ENCODE measurements at places on chromosomes 1 and 21.

- peak; percentile 27 for DNase-seq
- no peak overlapping the region for H3K27ac ChIP-seq
- no peak overlapping the region for H3K4me3 ChIP-seq
- H3K4me1 ChIP-seq = no peaks in the 10 kb centered on the region
- H3K36me3 ChIP-seq = peaks cover 8% of the 10 kb centered on the region
Observed at GRCh38 chr1:229596925-229597699, 28.8 kb downstream of the TAF5L start.

DNA sequence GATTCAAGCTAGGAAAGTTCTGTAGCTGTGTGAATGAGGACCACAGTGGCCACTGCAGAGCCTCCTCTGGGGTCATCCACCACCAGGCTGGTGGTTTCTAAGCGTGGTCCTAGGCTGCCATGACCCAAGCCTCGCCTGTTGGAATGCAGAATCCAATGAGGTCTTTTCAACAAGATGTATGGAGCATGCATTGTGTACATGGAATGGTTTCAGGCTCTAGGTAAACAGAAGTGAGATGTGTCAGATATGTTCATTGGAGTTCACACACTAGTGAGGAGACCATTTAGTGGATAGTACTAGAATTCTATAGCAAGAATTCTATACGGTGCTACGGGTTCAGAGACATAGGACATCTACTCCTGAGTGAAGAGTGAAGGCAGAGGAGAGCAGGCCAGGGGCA is 10.7 kb downstream of the RNU5D-1 start:
- no peaks in the 10 kb centered on the region for H3K36me3 ChIP-seq
- no peak overlapping the region for H3K4me3 ChIP-seq
- H3K27me3 ChIP-seq = no peaks in the 10 kb centered on the region
- no peak overlapping the region for H3K27ac ChIP-seq
- DNase-seq = no peak

GRCh38 chr21:41367301-41367944 is 5.6 kb downstream of the MX2 start:
- H3K27ac ChIP-seq = no peak overlapping the region
- no peaks in the 10 kb centered on the region for H3K36me3 ChIP-seq

DNA sequence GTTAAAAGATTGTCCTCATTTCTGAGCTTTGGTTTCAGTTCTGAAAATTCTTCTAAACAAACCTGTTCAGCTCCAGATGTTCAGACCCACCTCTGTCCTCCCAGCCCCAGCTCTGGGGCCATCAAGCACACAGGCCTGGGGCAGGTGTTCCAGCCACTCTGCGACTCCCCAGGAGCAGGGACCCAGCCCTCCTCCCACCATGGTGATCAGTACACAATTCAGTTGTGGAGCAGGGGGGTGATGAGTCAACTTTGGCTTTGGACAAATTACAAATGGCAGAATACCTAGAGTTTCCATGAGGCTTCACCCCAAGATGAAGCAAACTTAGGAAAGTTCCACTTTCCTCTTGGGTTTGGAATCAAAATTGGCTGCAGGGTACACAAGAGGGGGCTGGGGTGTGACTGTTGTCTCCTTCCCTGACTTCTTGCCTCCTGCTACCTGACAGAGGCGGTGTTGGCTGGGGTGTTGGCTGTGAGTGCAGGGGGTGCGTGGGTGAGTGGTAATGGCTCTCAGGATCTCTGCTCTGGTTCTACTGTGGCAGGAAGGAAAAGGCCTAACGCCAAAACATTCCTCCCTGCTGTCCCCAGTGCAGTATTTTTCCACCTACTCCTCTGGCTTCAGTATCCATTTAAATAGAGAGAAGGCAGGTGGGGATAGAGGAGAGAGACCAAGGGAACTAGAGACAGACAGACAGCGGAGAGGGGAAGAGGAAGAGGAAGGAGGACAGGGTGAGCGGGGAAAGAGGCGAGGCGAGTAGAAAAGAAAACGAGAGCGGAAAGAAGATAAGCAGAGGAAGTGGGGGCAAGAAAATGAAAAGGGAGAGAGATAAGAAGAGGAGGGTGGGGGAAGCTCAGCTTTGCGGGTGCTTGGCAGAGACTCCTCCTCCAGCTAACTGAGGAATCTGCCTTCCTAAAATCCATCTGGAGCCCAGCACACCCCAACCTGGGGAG is 20.6 kb upstream of the LRRN2 start:
- DNase-seq = no peak
- no peak overlapping the region for H3K27ac ChIP-seq
- H3K36me3 ChIP-seq = no peaks in the 10 kb centered on the region
- H3K27me3 ChIP-seq = no peaks in the 10 kb centered on the region

DNA sequence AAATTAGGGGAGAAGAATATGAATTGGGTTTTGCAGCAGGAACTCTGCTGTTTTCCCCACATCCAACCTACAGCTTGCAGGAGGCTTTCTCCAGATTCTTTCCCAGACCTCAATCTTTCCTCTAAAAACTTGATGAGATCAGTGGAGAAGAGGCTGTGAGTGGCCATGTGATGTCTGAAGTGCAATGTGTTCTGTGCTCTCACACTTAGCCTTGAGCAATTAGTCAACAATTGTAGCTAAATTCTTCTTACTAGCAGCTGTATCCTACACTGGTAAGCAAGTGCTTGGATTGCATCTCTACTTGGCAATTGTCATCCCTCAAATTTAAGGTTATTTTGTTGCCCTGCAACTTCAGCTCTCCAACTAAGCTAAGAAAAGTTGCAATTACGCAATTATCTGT is 807.3 kb upstream of the RGS18 start:
- no peak overlapping the region for H3K27ac ChIP-seq
- H3K4me3 ChIP-seq = no peak overlapping the region
- no peaks in the 10 kb centered on the region for H3K36me3 ChIP-seq

- peak overlapping the region; percentile 60 for H3K27ac ChIP-seq
- no peaks in the 10 kb centered on the region for H3K36me3 ChIP-seq
- no peak overlapping the region for H3K4me3 ChIP-seq
- DNase-seq = peak; percentile 58
- H3K4me1 ChIP-seq = peaks cover 25% of the 10 kb centered on the region
- no peaks in the 10 kb centered on the region for H3K27me3 ChIP-seq
Observed at GRCh38 chr1:227094249-227094966, 154.3 kb downstream of the COQ8A start.

DNA sequence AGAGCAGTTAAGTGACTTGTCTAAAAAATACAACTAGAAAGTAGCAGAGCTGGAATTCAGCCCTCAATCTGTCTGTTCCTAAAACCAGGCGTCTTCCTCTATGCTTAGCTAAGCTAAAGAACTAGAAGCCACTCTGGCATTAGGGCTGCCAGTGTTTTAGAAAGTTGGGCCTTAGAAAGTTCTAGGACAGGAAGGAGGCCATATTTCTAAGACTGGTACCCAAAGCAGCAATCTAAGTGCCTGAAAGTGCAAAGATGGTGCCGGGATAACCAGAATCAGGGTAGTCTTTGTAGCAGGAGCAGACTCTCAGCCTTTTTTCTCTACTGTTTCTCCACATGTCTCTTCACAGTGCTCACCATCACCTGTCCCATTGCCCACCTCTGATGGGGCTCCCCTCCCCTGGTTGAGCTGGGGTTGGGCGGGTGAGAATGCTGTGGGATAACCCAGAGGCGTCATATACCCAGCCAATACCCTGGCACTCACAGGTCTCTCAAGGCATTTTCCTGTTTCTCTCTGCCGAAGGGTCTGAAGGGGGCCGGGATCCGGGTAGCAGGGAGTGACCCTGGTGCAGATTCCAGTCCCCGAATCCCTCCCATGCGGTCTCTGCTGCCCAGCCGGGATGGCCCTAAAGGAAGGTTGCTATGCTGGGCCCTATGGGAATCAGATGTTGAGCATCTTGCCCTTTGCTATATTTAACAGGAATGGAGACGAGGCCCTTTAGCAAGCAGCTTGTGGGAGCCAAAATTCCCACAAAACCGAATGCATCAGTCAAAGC is 1.1 kb upstream of the RCSD1 start:
- peaks cover 4% of the 10 kb centered on the region for H3K4me1 ChIP-seq
- DNase-seq = no peak
- no peaks in the 10 kb centered on the region for H3K36me3 ChIP-seq
- H3K27me3 ChIP-seq = no peaks in the 10 kb centered on the region
- H3K4me3 ChIP-seq = no peak overlapping the region
- H3K27ac ChIP-seq = no peak overlapping the region

GRCh38 chr1:199551967-199552565 is 475.4 kb upstream of the NR5A2 start:
- H3K27ac ChIP-seq = no peak overlapping the region
- no peaks in the 10 kb centered on the region for H3K36me3 ChIP-seq
- peak; percentile 34 for DNase-seq
- H3K4me3 ChIP-seq = no peak overlapping the region
- no peaks in the 10 kb centered on the region for H3K4me1 ChIP-seq
- no peaks in the 10 kb centered on the region for H3K27me3 ChIP-seq

- no peaks in the 10 kb centered on the region for H3K27me3 ChIP-seq
- H3K4me3 ChIP-seq = no peak overlapping the region
- no peaks in the 10 kb centered on the region for H3K36me3 ChIP-seq
- H3K4me1 ChIP-seq = peaks cover 4% of the 10 kb centered on the region
Observed at GRCh38 chr1:116503546-116504307, 67.1 kb downstream of the CD58 start.

DNA sequence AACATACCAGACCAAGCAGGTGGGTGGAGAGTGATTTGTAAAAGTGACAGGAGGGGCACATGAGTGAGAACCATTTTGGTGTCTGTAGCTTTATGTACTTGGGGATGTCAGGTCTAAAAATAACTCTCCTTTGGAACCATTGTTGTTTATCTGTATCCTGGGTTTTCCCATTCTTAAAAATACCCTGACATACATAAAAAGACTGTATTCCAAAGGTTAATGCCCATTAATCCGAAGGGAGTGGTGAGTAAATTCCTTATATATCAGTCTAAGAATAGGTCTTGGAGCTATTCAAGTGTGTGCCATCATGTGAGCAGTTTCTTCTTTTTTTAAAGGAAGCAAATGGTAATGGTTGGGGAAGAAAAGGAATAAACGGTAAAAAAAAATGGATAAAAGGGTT is 117.5 kb downstream of the TGFB2 start:
- H3K36me3 ChIP-seq = no peaks in the 10 kb centered on the region
- H3K27ac ChIP-seq = no peak overlapping the region
- no peaks in the 10 kb centered on the region for H3K27me3 ChIP-seq
- peaks cover 3% of the 10 kb centered on the region for H3K4me1 ChIP-seq

GRCh38 chr1:15577691-15578090 is 7.2 kb downstream of the AGMAT start:
- H3K4me1 ChIP-seq = no peaks in the 10 kb centered on the region
- H3K27me3 ChIP-seq = no peaks in the 10 kb centered on the region
- H3K27ac ChIP-seq = no peak overlapping the region
- H3K4me3 ChIP-seq = no peak overlapping the region
- no peak for DNase-seq

GRCh38 chr1:6150006-6150938 is 29.8 kb downstream of the CHD5 start:
- H3K36me3 ChIP-seq = no peaks in the 10 kb centered on the region
- no peak for DNase-seq
- H3K27me3 ChIP-seq = no peaks in the 10 kb centered on the region
- H3K4me3 ChIP-seq = no peak overlapping the region
- no peak overlapping the region for H3K27ac ChIP-seq

DNA sequence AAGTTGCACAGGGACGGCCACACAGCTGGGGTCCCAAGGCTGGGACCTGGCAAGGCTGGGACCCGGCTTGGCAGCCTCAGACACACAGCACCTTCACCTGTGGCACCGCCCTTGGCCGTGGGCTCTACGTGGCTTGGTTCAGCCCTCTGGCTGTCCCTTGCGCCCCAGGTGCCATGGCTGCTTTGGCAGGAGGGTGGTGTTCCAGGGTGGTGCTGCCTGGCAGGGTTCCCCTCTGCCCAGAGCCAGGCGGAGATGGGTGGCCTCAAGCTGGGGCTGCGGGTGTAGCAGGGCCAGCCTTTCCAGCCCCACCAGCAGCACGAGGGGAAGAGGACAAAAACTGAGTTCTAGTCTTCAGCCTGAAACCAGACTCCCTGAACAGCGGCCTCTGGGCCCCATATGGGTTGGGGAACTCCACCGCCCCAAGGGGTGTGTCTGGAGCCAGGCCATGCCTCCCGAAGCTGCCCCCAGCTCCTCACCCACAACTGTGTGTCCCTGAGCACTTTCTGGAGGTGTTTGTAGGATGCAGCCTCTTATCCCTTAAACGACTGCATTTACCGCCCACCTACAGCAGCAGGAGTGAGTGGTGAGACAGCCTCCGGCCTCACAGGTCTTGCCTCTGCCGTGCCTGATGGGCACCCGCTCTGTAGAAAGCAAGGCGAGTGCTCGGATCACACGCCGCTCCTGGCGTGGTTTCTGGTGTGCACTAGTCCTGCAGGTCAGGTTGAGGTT is 92.3 kb downstream of the PDE9A start:
- H3K27ac ChIP-seq = no peak overlapping the region
- no peak overlapping the region for H3K4me3 ChIP-seq
- no peaks in the 10 kb centered on the region for H3K36me3 ChIP-seq
- H3K27me3 ChIP-seq = no peaks in the 10 kb centered on the region

GRCh38 chr1:5938101-5938646 is 54.1 kb downstream of the NPHP4 start:
- H3K27me3 ChIP-seq = no peaks in the 10 kb centered on the region
- H3K36me3 ChIP-seq = no peaks in the 10 kb centered on the region
- no peak overlapping the region for H3K27ac ChIP-seq
- no peak overlapping the region for H3K4me3 ChIP-seq
- H3K4me1 ChIP-seq = no peaks in the 10 kb centered on the region

- no peak for DNase-seq
- H3K4me1 ChIP-seq = no peaks in the 10 kb centered on the region
- no peaks in the 10 kb centered on the region for H3K36me3 ChIP-seq
- H3K27me3 ChIP-seq = no peaks in the 10 kb centered on the region
- H3K27ac ChIP-seq = no peak overlapping the region
Observed at GRCh38 chr1:165070675-165071074, 285.8 kb downstream of the LMX1A start.

- no peaks in the 10 kb centered on the region for H3K27me3 ChIP-seq
- no peak overlapping the region for H3K27ac ChIP-seq
- no peak for DNase-seq
- H3K4me1 ChIP-seq = no peaks in the 10 kb centered on the region
Observed at GRCh38 chr1:155918660-155919059, 7.5 kb upstream of the RIT1 start.

All from body of pancreas (tissue), 4 donors.